Fibroblast of lung (primary cell): ENCODE measurements at places on chromosomes 7 and 10. TPM values are rescaled to one million over a fixed set of nuclear protein-coding genes. Genes with fewer than 3 reads are reported as not detected.

DNA sequence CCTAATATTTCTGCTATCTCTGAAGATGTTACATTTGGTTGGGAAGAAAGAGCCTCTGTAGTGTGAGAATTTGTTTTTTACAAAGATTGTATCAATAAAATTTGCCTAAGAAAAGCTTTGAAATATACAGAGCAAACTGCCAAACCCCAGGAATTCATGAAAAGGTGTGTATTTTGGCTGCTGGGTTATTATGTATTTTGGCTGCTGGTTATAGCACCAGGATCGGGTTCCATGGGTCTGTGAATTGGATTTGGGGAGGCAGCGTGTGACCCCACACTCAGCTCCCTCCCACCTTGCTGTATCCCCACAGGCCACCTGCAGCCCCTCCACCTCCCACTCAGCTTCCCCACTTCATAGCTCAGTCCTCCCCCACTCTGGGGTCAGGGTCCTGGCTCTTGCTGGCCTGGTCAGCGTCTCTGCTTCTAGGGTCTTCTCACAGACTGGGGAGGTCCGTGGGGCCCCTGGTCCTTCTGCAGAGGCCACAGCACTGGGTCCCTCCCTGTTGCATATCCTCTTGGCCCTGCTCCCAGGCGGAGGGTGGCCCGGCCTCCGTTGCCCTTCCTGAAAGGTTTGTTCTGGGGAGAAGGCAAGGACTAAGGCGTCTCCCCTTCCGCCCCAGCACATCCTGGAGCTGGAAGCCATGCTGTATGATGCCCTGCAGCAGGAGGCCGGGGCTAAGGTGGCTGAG lies 24.0 kb upstream of the DPYSL4 start:
- no peak for DNase-seq

DNA sequence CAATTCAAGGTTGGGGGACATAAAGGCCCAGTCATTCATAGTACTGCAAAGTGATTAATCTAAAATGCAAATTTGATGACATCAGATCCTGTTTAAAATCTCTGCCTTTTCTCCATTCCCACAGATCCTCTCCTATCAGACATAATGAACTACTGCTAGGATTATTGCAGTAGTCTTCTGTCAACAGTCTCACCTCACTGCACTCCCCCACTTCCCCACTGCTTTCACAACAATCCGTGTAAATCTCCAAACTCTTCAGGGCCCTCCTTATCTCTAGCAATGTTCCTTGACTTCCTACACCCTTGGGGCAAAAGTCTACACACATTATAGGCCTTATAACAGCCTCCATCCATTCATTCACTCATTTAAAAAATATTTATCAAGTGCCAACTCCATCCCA lies 112.4 kb downstream of the KBTBD2 start:
- DNase-seq: no peak

GRCh38 chr7:111741811-111742240 lies 179.5 kb upstream of the IMMP2L start:
- DNase-seq: peak; percentile 78

Gene PRLHR
- not detected in 2 replicates for total RNA-seq

DNA sequence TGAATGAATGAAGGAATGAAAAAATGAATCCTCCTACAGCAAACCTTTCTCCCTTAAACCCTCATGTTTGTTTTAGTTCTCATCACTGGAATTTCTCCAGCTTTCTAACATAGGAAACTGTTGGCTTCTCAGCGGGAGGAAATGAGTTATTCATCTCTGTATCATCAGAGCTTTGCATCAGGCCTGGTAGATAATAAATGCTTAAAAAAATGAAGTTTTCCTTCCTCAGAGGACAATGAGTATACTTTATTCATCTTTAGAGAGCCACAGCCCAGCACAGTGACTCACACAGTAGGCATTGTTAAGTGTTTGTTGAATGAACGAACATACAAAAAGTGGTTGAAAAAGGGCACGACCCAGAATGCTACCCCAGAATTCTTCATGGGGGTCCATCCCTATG lies 62.6 kb downstream of the COL13A1 start:
- DNase-seq: peak; percentile 70

Gene PIP
- total RNA-seq: not detected in 2 replicates

DNA sequence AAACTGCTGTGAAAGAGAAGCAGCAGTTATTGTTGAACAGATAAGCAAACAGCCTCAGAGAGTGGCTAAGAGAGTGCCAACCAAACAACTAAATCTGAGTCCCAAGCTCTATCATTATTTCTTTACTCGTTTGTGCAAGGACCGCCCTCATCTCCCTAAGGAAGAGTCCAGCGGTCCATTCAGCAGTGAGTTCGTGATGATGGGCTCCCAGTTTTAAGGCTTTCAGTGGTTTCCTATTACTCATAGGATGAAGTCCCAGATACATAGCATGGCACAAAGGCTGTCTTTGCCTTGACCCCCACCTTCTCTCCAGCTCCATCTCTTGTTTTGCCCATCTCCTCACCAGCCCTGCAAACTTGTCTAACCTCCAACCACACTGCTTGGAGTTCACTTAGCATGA lies 24.3 kb upstream of the PDE1C start:
- DNase-seq: no peak

DNA sequence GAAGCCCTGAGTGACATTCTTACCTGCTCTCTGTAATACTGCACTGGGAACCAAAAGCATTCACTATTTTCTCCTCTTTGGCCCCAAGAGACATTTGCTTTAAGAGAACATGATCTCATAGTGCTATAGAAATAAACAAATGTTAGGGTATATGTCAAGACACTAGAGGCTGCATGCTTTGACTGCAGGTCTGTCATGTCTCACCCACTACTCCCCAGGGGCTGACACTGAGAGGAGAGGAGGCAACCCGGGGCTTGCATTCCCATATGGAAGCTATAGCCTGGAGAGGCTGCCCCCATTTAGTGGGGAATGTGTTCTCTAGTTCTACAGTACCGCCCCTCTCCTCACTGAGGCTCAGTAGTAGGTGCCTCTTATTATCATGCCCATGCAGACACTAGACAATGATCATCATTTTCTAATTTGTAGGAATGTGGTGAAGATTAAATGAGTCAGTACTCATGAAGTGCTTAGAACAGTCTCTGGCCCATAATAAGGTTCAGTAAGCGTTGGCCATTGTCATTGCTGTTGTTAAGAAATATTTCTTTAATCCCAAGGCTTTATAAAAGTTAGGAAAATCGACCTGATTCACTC lies 4.9 kb upstream of the SLF2 start:
- no peak for DNase-seq

DNA sequence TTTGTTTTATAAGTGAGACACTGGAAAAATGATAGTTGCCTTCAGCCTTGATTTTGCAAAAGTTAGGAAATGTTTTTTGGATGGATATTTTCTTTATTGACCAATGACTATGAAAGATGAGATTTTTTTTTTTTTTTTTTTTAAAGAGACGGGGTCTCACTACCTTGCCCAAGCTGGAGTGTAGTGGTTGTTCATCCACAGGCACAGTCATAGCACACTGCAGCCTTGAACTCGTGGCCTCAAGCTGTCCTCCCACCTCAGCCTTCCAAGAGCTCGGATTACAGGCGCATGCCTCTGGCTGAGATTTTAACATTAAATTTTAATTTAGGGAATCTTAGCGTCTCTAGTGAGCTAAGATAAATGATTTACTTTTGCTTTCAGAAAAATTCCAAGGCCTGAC lies 66.2 kb downstream of the LOXL4 start:
- DNase-seq: no peak

Gene RBP4
- total RNA-seq: not detected in 2 replicates

GRCh38 chr7:131959106-131959812 lies 402.8 kb upstream of the PODXL start:
- no peak for DNase-seq

DNA sequence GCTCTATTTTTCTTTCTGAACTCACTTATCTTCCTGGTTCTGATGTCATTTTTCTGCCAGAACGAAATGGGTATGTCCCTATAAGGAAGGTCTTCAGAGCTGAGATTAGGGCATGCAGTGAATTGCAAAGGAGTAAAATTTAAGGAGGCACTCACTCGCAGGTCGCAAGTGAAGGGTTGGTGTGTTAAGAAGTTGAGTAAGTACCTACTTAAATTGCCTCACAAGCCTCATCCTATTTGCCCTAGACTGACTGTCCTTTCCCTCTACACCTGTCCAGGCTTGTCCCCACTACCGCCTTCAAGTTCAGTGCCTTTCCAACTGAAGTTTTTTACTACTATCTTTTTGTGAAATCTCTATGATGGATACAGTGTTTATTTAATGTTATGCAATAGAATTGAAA lies 191.5 kb downstream of the AHR start:
- no peak for DNase-seq

DNA sequence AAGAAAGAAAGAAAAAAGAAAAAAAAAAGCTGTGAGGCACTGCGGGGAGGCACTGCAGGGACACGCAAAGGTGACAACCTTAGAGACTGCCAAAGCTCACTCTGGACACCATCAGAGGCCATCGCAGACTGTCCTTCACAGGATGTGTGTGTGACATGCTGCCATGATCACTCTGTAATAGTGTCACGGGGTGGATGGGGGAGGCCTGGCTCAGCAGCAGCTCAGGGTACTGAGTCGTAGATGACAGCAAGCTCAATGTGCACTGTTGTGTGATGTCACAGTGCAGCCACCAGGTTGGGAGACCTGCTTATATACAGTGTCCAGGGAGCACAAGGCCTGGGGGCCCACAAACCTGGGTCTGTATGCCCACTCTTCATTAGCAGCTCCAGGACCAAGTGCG lies 83.3 kb downstream of the SLIT1 start:
- DNase-seq: no peak

Gene CPN1
- not detected in 2 replicates for total RNA-seq

DNA sequence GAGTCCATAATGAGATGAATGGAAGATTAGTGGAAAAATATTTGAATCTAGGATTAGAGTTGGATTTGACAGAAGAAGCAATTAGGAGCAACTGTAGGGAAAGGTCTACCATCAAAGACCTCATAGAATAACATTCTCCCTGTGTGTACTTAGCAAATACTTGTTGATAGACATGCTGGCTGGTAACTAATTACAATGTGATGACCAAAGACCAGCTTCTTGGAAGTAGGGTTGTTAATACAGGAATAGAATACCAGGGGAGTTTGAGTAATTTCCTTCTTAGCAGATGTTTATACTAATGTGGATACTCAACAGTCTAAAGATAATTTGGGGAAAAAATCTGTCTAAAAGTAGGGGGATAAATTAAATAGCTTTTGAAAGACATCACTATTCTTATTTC lies 357.5 kb upstream of the BMPER start:
- DNase-seq: no peak

Gene DNA2
- 5.6 and 6.4 TPM in 2 replicates for total RNA-seq

DNA sequence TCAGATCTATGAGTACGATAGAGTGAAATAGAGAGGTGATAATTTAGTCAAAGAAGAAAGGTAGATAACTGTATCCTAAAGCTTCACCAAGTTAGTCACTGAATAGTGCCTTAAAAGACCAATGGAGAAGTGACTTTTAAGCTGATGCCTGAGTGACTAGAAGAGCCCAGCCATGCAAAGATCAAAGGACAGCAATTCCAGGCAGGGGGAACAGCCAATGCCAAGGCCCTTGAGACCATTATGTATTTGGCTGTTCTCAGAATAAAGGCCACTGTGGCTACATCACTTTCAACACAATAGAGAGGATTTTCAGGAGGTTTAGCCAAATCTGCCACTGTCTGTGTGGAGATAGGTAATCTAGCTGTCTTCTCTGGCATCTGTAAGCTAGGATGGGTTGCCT lies 17.8 kb downstream of the HDAC9 start:
- DNase-seq: no peak

GRCh38 chr7:122219253-122219865 lies 75.3 kb upstream of the AASS start:
- DNase-seq: peak; percentile 46

GRCh38 chr10:83824099-83824498 lies 315.2 kb upstream of the GHITM start:
- no peak for DNase-seq
